ENCODE measurements at places on chromosomes 5 and 9.

DNA sequence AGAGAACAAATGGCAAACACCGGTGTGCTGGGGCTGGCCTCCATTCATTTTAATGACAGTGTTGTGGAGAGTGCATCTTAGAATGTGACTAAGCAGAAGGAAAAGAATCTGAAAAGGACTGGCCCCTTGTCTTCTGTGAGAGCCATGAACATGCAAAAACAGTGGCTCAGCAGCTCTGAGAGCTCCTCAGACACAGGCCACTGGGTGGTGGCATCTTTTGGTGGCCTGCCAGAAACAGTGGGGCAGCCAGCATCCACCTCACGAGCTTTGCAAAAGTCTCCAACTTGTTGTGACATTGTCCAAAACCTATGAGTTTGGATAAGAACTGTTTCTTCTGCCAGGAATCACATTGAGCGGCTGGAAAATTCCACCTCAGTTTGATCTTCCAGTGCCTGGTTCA is 233.4 kb downstream of the NR3C1 start:
- no peak for DNase-seq

GRCh38 chr9:35044071-35044470 is 28.4 kb downstream of the VCP start:
- DNase-seq = no peak

- no peak for DNase-seq
Measured at GRCh38 chr5:80105698-80106439, 70.7 kb downstream of the THBS4 start.

GRCh38 chr5:172637110-172637580 is 3.9 kb upstream of the NEURL1B start:
- peak; percentile 22 for DNase-seq

DNA sequence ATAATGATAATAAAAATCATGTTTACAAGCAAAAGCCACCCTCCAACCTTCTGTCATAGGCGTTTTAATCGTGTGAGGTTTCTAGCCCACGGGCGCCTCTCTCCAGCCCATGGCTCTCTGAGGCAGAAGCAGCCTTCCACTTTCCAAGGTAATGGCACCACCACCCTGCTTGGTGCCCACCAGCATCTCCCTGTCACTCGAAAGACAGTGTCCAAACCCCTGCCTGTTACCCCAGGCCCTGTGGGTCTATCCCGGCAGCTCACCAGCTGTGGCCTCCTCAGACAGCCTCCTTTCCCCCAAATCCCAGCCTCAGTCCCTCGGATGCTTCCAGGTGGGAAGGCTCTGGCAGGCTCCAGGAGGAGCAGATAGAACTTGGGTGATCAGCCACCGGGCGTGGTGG is 123.8 kb upstream of the LPCAT1 start:
- no peak for DNase-seq

DNA sequence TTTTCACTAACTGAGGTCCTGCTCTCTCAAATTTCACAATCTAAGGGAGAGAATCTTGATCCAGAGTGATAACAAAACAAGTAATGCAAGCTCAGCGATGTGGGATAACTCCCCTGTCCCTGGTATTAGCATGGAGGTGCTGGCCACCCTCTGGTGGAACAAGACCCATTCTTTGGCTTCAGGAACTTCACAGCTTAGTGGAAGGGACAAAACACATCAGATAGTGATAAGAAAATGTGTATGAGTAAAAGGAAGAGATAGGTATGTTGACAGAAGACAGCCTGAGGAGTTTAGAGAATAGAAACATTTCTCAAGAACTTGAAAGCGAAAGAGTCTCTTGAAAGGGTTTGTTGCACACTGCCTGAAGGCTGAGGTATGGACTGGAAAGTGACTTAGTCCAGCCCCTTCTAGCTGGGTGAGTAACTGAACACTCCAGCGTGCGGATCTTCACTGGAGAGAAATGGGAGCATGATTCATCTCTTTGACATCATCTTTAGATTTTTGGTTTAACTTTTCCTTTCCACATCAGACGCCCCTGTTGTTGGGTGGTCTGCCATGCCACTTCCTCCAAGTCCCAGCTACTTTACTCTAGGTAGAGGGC is 25.4 kb upstream of the ZSWIM6 start:
- DNase-seq = no peak

GRCh38 chr5:107403228-107403953 is 267.3 kb downstream of the EFNA5 start:
- DNase-seq = no peak

DNA sequence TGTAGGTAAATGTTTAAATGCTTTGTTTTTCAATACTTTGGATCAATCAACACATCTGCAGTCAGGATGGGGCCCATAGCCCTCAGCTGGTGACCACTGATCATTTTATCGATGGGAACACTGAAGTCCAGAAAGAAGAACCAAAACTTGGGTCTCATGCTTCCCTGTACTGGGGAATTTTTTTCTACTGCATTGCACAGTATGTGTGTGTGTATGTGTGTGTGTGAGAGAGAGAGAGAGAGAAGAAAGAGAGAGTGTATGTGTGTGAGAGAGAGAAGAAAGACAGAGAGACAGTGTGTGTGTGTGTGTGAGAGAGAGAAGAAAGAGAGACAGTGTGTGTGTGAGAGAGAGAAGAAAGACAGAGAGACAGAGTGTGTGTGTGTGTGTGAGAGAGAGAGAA is 202.9 kb upstream of the MSX2 start:
- no peak for DNase-seq

DNA sequence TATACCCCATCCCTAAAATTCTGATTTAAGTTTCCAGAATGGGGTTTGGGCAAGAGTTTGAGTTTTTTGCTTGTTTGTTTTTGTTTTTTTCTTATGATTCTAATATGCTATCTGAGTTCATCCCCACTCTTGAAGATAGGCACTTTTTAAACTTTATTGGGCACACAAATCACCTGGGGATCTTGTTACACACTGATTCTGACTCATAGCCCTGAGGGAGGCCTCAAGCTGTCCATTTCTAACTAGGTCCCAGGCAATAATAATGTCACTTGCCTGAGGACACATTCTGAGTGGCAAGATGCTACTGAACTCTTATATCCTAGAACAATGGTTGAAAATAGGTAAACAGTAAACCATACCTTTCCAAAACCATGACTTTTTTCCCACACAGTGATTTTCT is 22.8 kb upstream of the ABLIM3 start:
- no peak for DNase-seq

GRCh38 chr9:72485821-72486593 is 35.4 kb upstream of the TMC1 start:
- DNase-seq = no peak

DNA sequence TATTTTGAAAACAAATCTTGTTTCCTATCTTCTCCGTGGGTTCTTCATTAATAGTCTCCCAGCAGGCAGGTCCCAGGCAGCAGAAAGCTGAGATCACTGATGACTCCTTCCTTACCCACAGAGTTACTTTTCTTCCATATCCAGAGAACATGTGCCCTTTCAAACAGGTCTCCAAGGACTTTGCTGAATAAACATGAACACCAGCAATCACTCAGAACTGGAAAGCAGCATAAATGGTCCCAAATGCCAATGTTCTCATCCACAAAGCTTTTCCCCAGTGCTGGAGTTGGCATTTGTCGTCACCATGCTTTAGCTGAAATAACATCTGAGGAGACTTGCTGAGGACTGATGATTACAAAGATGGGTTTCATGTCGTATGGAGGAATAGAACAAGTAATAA is 134.0 kb downstream of the YIPF5 start:
- DNase-seq = no peak

GRCh38 chr5:138610918-138611677 is 35.9 kb upstream of the HSPA9 start:
- peak; percentile 77 for DNase-seq

GRCh38 chr9:89526667-89527066 is 28.8 kb upstream of the SEMA4D start:
- no peak for DNase-seq

- peak; percentile 91 for DNase-seq
Measured at GRCh38 chr5:115842089-115842935, 577 bp downstream of the AP3S1 start.

DNA sequence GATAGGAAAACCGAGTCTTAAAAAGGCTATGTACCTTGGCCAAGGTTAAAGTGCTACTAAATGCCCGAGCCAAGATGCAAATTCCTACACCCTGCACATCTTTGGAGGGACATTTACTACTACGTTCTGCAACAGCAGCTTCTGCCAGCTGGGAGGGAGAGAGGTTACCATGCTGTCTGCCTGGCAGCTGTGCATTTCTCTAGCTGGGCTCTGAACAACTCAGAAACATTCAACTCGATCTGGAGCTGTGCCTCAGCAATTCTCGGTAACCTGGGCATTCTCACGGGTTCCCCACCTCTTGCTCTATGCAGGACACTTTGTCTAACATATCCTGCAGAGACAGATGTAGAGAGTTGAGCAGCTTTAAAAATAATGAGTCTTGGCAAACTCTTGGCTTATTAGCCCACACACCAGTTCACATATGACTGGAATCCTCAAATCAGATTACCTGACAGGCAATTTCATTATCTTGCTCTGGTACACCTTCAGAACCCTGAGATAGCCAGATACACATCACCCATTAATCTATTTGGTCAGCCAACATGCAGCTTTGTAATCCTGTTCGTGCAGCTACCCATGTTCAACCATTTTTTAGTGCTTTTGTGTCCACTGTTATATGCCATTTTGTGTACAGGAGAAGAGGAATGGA is 115.8 kb downstream of the EFNA5 start:
- no peak for DNase-seq

- no peak for DNase-seq
Measured at GRCh38 chr5:12704955-12705354, 800.7 kb upstream of the CTNND2 start.

DNA sequence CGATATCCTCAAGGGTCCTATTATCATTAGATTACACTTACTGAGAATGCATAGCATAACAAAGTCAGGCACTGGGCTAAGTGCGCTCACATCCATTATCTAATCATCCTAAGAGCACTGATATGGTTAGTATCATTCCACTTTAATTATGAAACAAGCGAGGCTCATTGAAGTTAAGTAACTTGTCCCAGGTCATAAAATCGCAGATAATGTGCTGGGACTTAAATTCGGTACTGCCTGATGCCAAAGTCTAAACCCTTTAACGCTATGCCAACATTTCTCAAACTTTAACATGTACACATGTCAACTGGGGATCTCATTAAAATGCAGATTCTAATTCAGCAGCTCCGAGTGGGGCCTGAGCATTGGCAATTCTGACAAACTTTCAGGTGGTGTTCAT is 204.7 kb downstream of the PTTG1 start:
- peak; percentile 88 for DNase-seq

DNA sequence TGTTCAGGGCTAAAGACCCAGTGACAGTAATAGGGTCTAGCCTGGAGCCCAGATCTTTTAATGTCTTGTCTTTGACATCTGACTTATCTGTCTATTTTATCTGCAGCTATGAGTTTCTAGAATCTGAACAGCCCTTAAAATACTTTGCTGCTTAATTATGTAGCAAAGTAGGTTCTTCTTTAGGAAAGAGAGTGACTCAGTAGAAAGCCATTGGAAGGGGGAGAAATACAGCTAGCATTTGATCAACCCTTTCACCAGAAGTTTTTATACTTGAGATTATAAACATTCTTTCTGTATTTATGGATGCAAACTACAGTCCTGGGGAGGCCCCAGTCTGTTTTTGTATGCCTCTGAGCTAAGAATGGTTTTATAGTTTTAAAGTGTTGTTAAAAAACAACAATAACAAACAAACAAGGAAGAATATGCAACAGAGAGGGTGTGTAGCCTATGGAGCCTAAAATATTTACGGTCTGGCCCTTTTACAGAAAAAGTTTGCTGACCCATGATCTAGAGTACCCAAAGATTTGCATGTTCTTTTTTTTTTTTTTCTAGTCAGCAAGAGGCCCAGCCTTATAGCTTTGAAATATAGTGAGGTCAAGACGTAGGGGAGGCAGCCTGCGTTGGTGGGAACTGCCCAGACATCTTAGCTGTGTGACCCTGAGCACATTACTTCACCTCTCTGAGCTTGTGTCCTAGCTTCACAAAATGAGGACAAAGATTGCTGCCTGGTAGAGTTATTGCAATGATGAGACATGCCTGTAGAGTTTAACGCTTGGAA is 9.7 kb downstream of the GSN start:
- no peak for DNase-seq

DNA sequence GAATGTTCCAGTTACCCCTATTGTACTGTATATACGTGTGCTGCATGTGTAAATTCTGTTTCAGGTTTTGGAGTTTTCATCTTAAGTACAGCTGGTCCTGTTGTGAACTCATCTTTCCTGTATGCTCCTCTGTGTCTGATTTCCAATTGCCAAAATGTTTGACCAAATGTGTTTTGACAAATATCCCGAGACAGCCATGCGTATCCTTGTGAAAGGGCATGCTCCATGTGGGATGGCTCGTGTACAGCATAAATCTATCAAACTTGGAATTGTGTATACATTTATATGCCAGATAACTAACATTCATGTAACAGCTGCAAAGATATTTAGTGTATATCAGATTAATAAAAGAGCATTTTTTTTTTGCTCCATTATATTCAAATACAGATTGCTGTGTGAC is 69.5 kb upstream of the IQGAP2 start:
- no peak for DNase-seq

GRCh38 chr5:146451411-146451810 is 4.3 kb downstream of the TCERG1 start:
- no peak for DNase-seq
